Uterus (tissue), 4 donors: ENCODE measurements at places on chromosomes 1 and 21.
A peak's percentile ranks its signal among the peaks of the same experiment; 100 is the strongest.

GRCh38 chr1:218705391-218705790 is 360.3 kb downstream of the TGFB2 start:
- DNase-seq = no peak

- no peak for DNase-seq
Measured at GRCh38 chr1:225460021-225460736, 32.3 kb upstream of the LBR start.

- no peak for DNase-seq
Measured at GRCh38 chr1:19478322-19478721, 7.0 kb downstream of the CAPZB start.

DNA sequence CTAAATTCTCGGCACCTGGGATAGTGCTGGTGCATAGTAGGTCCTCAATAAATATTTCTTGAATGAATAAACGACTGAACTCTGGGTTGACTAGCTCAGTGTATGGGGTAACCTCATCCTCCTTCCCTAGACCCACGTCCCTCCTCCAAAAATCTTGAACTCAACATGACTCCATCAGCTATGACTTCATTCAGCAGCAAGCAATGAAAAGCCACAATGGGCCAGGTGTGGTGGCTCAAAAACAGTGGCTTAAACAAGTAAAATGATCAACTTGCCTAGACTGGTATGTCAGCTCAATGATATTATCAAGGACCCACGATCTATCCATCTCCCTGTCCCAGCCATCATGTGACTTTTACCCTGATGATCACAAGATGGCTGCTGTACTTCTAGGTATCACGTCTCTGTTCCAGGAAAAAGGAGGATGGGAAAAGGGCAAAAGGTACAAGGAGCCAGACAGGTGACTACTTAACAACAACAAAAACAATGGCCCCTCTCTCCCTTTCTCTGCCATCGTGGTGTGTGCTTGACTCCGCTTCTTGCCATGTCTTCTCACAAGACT is 13.0 kb upstream of the PAQR7 start:
- DNase-seq = no peak

GRCh38 chr1:151142411-151143056 is 3.9 kb downstream of the SEMA6C start:
- no peak for DNase-seq

GRCh38 chr1:210441028-210441427 is 112.3 kb downstream of the HHAT start:
- no peak for DNase-seq

GRCh38 chr1:10796029-10796944 is at the start of gene CASZ1:
TSS of gene CASZ1 (minus strand) at chr1:10796646. CDS start at chr1:10693889, 102,757 bp downstream.
- peak; percentile 77 for DNase-seq

- no peak for DNase-seq
Measured at GRCh38 chr1:117335376-117336086, 31.7 kb upstream of the MAN1A2 start.

DNA sequence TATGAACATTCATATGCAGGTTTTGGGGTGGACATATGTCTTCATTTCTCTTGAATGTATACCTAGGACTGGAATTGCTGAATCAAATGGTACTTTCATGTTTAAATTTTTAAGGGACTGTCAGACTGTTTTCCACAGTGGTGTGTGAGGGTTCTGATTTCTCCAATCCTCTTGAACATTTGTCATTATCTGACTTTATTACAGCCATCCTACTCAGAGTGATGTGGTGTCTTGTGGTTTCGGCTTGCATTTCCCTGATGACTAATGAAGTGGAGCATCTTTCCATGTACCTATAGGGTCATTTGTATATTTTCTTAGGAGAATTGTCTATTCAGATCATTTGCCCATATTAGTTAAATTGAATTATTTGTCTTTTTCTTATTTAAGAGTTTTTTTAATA is 35.4 kb upstream of the ZNF281 start:
- no peak for DNase-seq

DNA sequence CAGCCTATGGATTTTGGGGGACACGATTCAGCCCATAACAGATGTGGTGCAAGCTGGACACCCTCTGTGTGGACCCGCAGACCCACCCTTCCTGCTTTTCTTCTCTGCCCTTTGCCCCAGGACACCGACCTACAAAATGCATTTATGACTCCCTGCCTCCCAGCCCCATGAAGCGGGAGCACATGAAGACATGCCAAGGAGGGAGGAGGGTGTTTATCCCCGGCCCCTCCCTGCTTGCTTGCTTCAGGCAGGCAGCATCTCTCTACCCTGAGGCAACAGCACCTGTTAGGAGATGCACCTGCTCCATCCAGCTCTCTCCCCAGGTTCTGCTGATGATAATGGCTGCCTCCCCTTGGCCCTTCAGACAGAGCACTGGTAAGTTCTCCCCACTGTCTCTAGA is 187.5 kb downstream of the PSMG1 start:
- no peak for DNase-seq
